Renal cortex interstitium (tissue), 15 donors: ENCODE measurements at places on chromosomes 1 and 21. TPM values are rescaled to one million over a fixed set of nuclear protein-coding genes. Genes with fewer than 3 reads are reported as not detected.
A peak's percentile ranks its signal among the peaks of the same experiment; 100 is the strongest.

DNA sequence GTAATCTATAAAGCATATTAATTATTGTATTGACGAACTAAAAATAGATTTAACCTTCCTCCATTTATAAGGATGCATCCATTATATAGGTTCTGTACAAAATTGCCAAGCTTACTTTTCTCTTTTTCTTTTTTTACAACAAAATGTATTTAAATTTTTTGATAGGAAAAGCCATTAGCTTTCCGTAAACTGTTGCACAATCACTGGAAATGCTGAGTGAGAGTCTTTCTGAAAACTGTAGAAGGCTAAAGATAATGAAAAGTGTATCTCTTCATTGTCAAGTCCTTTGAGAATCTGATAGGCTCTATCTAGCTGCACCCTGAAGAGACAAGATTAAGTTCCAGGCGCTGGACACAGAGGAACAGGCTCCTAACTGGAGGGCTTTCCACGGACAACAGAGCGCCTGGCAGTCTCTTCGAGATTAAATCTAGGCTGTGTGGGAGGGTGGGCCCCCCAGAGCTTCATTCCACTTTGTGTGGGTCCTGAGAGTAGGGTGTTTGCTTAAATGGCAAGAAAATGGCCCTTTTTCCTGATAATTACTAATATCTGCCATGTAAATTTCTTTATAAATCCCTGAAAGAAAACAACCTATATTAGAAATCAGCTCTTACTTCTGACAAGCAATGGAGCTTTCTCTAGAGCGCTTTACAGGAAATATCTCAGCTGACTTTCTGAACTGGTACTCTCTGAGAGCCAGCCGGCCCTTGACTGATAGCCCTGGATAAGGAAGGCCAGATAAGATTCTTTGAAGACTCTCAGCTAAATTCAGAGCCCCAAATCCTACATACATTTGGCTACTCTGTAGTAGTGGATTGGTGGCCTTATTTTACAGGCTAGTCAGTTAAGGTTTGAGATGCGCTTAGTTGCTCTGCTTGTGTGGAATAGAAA is 108.3 kb downstream of the FMN2 start:
- DNase-seq: no peak

GRCh38 chr1:246591047-246591446 is 24.8 kb downstream of the CNST start:
- no peak for DNase-seq

DNA sequence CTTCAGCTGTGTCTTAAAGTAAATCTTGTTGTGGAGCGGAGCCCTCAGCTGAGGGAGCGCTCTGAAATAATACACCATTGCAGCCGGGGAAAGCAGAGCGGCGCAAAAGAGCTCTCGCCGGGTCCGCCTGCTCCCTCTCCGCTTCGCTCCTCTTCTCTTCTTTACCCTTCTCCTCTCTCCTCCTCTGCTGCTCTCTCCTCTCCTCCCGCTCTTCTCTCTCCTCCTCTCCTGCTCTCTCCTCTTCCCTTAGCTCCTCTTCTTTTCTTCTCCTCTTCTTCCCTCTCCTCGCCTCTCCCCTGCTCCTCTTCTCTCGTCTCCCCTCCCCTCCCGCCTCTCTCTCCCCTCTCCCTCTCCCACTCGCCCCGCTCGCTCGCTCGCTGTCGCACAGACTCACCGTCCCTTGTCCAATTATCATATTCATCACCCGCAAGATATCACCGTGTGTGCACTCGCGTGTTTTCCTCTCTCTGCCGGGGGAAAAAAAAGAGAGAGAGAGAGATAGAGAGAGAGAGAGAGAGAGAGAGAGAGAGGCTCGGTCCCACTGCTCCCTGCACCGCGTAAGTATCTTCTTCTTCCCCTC is at the start of gene PROX1:
TSS of gene PROX1 (plus strand) at position 47 of the 580 bp plus-strand sequence. CDS start 8,563 bp downstream, outside the sequence.
- peak; percentile 88 for DNase-seq

GRCh38 chr1:178330848-178331497 is 165.8 kb downstream of the CLEC20A start:
- no peak for DNase-seq

DNA sequence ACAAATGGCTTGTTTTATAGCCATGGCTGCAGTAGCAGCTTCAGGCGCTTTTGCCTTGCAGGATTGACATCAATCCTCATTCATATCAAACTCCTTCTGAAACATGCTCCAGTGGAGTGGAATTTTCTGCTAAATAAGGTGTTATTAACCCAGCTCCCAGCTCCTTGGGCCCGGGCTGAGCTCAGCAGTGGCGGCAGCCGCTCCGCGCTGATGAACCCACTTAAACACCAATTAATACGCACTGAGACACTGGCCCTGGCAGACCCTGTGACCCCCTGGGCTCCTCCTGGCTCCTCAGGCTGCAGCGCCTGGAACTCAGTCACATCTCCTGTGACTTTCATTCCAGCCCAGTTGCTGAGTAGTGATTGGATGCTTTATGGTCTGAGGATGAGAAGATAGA is 137.4 kb upstream of the GRIK3 start:
- no peak for DNase-seq

DNA sequence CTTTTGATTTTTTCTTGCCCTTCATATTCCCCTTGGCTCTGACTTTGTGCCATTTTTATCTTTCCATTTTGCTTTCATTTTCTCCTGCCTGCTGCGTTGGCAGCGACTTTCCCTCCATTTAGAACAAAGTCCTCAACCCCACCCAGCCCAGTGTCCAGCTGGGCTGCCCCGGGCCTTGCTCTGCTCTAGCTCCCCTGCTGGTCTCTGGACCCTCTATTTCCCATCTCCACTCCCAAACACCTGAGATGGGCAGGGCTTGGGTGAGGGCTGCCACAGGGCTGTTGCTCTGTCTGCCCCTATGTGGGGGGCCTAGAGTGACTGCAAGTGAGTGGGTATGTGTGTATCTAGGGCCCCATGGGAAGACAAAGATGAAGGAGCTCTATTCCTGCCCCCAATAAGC is 7.3 kb upstream of the ADAM15 start:
- no peak for DNase-seq

- no peak for DNase-seq
Measured at GRCh38 chr1:14363707-14364413, 234.6 kb upstream of the KAZN start.

- DNase-seq: no peak
Measured at GRCh38 chr1:204729516-204729915, 44.0 kb upstream of the LRRN2 start.

- DNase-seq: no peak
Measured at GRCh38 chr21:27171707-27172106, 204.8 kb upstream of the ADAMTS5 start.

- DNase-seq: no peak
Measured at GRCh38 chr1:208111646-208112190, 132.5 kb downstream of the PLXNA2 start.

GRCh38 chr1:58884706-58885661 is 101.1 kb upstream of the JUN start:
- no peak for DNase-seq

GRCh38 chr1:211324992-211325775 is 1.4 kb upstream of the TRAF5 start:
- no peak for DNase-seq

- DNase-seq: no peak
Measured at GRCh38 chr1:169957884-169958283, 64.2 kb upstream of the SCYL3 start.

The CYP4Z1 gene
- 0.33 TPM for polyA plus RNA-seq

The VWA5B1 gene
- polyA plus RNA-seq: 1.5 TPM

The TNFSF4 gene
- 1.6 TPM for polyA plus RNA-seq

The S100A8 gene
- polyA plus RNA-seq: 9.8 TPM
